ENCODE measurements at places on chromosomes 13 and 19. TPM values are rescaled to one million over a fixed set of nuclear protein-coding genes. Genes with fewer than 3 reads are reported as not detected.

The KANK3 gene
- 1.9 TPM for total RNA-seq

The PSENEN gene
- total RNA-seq: 29.6 TPM

The SYCN gene
- total RNA-seq: not detected

The ZNF628 gene
- not detected for total RNA-seq

The FBXO27 gene
- 7.9 TPM for total RNA-seq

The CKM gene
- not detected for total RNA-seq

The FLT3LG gene
- 0.96 TPM for total RNA-seq

DNA sequence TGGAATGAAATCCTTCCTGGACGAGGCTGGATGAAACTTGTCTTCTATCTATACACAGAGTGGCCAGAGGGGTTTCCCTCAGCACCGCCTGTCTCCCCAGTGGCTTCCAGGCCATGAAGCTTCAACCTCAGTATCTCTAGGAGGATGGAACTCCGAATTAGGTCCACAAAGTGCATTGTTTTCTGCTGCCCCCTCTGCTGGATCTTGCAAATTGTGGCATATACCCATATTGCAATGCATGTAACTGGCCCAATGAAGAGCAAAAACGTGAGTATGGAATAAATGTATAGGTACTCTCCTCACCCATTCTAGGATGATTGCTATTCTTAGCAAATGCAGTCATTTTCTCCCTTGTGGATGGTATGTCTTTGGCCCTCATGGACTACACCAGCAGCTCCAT, 14.7 kb upstream of the LILRB4 start:
- H3K27ac ChIP-seq: no peak overlapping the region
- no peak for DNase-seq
- no peaks in the 10 kb centered on the region for H3K27me3 ChIP-seq
- no peaks in the 10 kb centered on the region for H3K4me1 ChIP-seq
- no peak overlapping the region for H3K4me3 ChIP-seq
- no peaks in the 10 kb centered on the region for H3K36me3 ChIP-seq

DNA sequence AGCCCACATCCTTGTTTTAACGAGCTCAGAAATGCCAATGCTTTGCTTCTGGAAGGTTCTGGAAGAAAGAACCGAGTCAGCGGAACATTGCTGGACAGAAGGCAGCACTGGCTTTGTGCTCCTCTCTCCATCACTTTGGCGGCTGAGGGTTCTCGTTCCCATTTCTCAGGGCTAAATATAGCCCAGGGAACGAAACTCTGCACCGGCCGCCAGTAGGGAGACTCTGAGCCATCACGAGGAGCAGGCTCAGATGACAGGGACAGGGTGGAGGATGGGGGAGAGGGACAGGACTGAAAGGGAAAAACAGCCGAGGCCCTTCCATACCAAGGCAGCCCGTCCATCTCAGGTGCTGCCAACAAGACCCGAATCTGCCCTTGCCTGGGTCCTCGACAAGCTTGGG, 166.4 kb downstream of the CACNA1A start:
- H3K4me1 ChIP-seq: no peaks in the 10 kb centered on the region
- H3K4me3 ChIP-seq: no peak overlapping the region
- no peak overlapping the region for H3K27ac ChIP-seq
- no peak for DNase-seq

GRCh38 chr13:28467034-28467433, 27.9 kb downstream of the FLT1 start:
- H3K27me3 ChIP-seq: no peaks in the 10 kb centered on the region
- H3K36me3 ChIP-seq: no peaks in the 10 kb centered on the region
- H3K27ac ChIP-seq: no peak overlapping the region
- no peak overlapping the region for H3K4me3 ChIP-seq

GRCh38 chr19:871446-872265, 12.2 kb downstream of the CFD start:
- no peaks in the 10 kb centered on the region for H3K27me3 ChIP-seq
- peak overlapping the region; percentile 68 for H3K27ac ChIP-seq
- DNase-seq: peak; percentile 75
- H3K36me3 ChIP-seq: no peaks in the 10 kb centered on the region

- no peaks in the 10 kb centered on the region for H3K27me3 ChIP-seq
- H3K27ac ChIP-seq: no peak overlapping the region
- no peaks in the 10 kb centered on the region for H3K36me3 ChIP-seq
- DNase-seq: no peak
- H3K4me1 ChIP-seq: no peaks in the 10 kb centered on the region
- no peak overlapping the region for H3K4me3 ChIP-seq
These were observed 340.2 kb downstream of the DIAPH3 start for GRCh38 chr13:59823486-59823885.

DNA sequence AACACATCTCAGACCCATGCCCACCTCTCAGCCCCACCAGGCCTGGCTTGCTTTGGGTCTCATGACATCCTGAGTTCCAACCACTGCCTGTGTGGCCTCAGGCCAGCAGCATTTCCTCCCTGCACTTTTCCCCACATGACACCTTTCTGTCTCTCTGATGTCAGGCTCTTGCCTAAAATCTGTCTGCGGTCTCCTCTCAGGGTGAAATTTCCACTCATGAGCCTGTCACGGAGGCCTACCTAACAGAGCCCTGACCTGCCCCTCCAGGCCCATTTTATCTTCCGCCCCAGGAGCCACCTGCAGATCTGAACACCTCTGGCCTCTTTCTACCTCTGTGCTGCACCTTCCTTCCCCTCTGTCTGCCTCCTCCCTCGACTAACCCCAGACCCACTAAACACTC, 93.5 kb downstream of the ZDHHC20 start:
- no peaks in the 10 kb centered on the region for H3K36me3 ChIP-seq
- no peak overlapping the region for H3K4me3 ChIP-seq
- H3K4me1 ChIP-seq: no peaks in the 10 kb centered on the region
- DNase-seq: no peak
- H3K27ac ChIP-seq: no peak overlapping the region

DNA sequence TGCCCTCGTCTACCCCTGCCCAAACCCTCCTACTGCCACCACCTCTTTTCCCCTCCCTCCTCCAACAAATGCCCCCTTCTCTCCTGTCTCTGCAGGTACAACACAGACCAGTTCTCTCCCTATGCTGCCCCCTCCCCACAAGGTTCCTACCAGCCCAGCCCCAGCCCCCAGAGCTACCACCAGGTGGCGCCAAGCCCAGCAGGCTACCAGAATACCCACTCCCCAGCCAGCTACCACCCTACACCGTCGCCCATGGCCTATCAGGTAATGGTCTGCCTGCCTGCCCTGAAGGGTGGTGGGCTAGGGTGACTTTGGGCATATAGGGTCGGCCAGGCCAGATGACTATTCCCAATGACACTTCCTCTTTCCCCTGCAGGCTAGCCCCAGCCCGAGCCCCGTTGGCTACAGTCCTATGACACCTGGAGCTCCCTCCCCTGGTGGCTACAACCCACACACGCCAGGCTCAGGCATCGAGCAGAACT, 6.5 kb upstream of the TIMM50 start:
- DNase-seq: peak; percentile 77
- no peaks in the 10 kb centered on the region for H3K27me3 ChIP-seq
- H3K27ac ChIP-seq: no peak overlapping the region
- H3K4me1 ChIP-seq: no peaks in the 10 kb centered on the region
- no peak overlapping the region for H3K4me3 ChIP-seq

- H3K27me3 ChIP-seq: peaks cover 30% of the 10 kb centered on the region
- H3K36me3 ChIP-seq: no peaks in the 10 kb centered on the region
- peak; percentile 34 for DNase-seq
- no peaks in the 10 kb centered on the region for H3K4me1 ChIP-seq
These were observed 2.0 kb downstream of the LMTK3 start for GRCh38 chr19:48509467-48510194.

DNA sequence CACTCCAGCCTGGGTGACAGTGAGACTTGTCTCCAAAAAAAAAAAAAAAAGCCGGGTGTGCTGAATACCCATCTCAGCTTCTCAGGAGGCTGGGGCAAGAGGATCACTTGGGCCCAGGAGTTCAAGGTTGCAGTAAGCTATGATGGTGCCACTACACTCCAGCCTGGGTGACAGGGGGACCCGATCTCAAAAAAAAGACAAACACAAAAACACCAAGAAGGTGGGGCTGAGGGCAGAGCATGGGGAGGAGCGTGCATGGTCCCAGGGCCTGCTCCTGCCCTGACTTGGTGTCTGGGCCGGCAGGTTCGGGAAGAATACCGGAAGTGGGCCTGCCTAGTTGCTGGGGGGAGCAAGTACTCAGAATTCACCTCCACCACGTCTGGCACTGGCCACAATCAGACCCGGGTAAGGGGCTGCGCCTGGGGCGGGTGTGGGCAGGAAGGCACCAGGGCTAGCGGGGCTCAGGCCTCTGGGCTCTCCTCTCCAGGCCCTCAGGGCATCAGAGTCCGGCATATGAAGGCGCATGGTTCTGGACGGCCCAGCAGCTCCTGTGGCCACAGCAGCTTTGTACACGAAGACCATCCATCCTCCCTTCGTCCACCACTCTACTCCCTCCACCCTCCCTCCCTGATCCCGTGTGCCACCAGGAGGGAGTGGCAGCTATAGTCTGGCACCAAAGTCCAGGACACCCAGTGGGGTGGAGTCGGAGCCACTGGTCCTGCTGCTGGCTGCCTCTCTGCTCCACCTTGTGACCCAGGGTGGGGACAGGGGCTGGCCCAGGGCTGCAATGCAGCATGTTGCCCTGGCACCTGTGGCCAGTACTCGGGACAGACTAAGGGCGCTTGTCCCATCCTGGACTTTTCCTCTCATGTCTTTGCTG, 11.3 kb downstream of the DDX39A start:
- H3K4me1 ChIP-seq: no peaks in the 10 kb centered on the region
- no peaks in the 10 kb centered on the region for H3K36me3 ChIP-seq
- no peak overlapping the region for H3K27ac ChIP-seq

- DNase-seq: no peak
- no peaks in the 10 kb centered on the region for H3K36me3 ChIP-seq
- no peak overlapping the region for H3K4me3 ChIP-seq
- no peak overlapping the region for H3K27ac ChIP-seq
These were observed 142.3 kb downstream of the CACNA1A start for GRCh38 chr19:13363954-13364353.

GRCh38 chr13:18949489-18949761, 232.2 kb downstream of the TUBA3C start:
- H3K36me3 ChIP-seq: no peaks in the 10 kb centered on the region
- no peak for DNase-seq
- H3K27ac ChIP-seq: no peak overlapping the region
- H3K27me3 ChIP-seq: no peaks in the 10 kb centered on the region
- H3K4me1 ChIP-seq: no peaks in the 10 kb centered on the region

DNA sequence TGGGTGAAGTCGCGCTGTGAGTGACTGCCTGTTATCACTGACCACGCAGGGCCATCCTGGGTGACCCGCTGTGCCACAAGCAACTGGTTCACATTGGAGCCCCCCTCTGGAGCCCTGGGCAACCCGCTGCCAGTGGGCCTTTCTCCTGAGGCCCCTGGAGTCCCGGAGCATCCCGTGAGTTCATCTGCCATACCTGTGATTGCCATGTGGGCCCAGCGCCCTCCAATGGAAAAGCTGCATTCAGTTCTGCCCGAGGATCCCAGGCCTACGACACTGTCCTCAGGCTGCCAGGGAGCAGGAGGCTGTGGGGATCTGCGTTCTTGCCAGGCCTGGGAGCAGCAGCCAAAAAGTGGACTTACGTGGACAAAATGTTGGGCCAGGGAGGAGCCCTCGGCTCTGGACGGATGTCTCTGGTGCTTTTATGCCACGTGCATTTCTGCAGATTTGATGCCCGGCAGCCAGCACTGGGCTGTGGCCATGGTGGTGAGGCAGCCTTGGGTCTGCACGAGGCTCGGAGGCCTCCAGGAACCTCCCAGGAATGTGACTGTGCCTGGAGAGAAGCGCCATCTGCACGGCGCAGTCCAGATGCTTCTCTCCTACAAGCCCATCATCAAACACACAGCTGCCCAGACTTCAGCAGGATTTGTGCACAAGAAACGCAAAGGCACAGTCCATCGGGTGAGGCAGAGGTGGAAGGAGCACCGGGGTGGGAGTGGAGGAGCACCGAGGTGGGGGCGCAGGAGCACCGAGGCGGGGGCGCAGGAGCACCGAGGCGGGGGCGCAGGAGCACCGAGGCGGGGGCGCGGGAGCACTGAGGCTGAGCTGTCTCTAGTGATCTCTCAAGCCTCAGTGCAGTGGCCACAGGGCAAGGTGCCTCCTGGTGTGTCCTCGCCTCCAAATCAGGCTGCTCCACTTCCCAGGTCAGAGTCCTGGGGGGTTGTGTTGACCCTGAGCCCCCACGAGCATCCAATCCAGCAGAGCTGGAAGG, 44.0 kb downstream of the C13orf46 start:
- no peaks in the 10 kb centered on the region for H3K36me3 ChIP-seq
- DNase-seq: no peak
- H3K4me1 ChIP-seq: peaks cover 1% of the 10 kb centered on the region
- H3K27me3 ChIP-seq: no peaks in the 10 kb centered on the region
- H3K27ac ChIP-seq: no peak overlapping the region

DNA sequence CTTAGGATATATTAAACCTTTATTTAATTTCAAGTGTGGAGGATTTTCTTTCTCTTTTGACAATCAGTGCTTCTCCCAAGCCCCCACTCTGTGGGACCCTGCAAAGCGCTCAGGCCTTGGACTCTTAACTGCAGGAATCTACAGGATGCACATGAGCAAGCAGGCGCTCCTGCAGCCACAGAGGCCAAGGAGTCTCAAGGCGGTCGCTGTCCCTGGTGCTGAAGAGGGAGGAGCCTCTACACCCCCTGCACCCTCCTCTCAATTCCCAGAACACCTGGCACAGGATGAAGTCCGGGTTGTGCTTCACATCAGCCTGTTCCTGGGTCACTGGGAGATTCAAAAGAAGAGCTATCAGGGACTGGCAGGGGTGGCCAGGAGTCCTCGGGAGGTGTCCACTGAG, 13.5 kb downstream of the OR10H4 start:
- H3K4me3 ChIP-seq: no peak overlapping the region
- no peak overlapping the region for H3K27ac ChIP-seq
- no peaks in the 10 kb centered on the region for H3K27me3 ChIP-seq
- H3K4me1 ChIP-seq: no peaks in the 10 kb centered on the region
- no peaks in the 10 kb centered on the region for H3K36me3 ChIP-seq

- H3K4me3 ChIP-seq: no peak overlapping the region
- no peaks in the 10 kb centered on the region for H3K27me3 ChIP-seq
- peaks cover 3% of the 10 kb centered on the region for H3K36me3 ChIP-seq
- no peak for DNase-seq
- no peaks in the 10 kb centered on the region for H3K4me1 ChIP-seq
These were observed 11.5 kb upstream of the CCDC97 start for GRCh38 chr19:41298348-41298964.

- H3K4me1 ChIP-seq: peaks cover 7% of the 10 kb centered on the region
- no peaks in the 10 kb centered on the region for H3K27me3 ChIP-seq
- DNase-seq: no peak
- no peaks in the 10 kb centered on the region for H3K36me3 ChIP-seq
These were observed 102.2 kb upstream of the IPO5 start for GRCh38 chr13:97851269-97851668.

Data from neural progenitor cell (in vitro differentiated cells).